ENCODE measurements at places on chromosomes 11 and 22.

GRCh38 chr11:133118563-133119268 is 413.6 kb downstream of the OPCML start:
- no peak for DNase-seq

DNA sequence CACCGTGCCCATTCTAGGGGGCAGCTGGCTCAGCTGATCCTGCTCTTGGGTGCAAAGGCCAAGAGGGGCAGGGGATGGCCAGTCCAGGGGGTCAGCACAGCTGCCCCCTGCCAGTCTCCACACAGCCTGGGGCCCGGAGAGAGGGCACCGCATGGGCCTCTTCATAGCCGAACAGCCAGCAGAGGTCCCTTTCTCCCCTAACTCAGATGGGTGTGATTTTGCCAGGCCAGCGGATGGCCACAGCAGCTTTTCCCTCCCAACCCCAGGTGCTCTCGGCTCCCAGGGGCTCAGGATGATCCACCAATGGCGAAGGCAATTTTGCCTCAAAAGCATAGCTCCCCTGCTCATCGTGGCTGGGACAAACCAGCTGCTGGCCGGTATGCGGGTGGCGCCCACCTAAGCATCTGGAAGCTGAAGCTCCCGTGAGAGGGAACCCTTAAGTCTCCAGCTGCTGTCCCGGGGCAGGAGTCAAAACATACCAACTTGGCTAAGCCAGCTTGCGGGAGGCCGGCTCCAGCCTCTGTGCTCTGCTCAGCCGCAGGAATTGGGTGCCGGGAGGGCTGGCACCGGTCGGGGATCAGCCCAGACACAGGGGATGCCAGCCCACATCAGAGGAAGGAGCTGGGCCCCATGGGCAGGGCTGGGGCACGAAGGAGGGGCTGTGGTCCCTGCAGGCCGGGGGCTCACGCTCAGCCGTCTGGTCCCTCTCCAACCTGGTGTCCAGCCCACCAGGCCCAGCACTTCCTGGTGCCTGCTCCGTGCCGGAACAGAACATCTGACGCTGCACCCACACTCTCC is 30.5 kb upstream of the GNB1L start:
- no peak for DNase-seq

DNA sequence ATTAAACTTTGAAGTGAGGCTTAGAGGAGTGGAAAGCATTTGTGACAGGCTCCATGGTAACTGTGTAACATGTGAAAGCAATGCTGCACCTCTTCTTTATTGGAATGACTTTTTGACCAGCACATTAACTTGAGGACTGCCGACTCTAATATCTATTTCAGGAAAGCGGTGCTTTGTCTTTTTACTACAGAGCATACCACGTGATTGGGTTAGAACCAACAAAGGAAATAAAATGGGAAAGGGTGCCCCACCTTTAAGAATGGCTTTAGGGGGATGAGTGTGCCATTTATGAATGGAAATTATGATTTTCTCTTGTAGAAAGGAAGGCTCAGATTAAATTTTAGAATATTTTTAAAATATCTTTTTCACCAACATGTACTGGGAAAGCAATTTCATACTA is 57.3 kb upstream of the VPREB1 start:
- DNase-seq, result no peak

DNA sequence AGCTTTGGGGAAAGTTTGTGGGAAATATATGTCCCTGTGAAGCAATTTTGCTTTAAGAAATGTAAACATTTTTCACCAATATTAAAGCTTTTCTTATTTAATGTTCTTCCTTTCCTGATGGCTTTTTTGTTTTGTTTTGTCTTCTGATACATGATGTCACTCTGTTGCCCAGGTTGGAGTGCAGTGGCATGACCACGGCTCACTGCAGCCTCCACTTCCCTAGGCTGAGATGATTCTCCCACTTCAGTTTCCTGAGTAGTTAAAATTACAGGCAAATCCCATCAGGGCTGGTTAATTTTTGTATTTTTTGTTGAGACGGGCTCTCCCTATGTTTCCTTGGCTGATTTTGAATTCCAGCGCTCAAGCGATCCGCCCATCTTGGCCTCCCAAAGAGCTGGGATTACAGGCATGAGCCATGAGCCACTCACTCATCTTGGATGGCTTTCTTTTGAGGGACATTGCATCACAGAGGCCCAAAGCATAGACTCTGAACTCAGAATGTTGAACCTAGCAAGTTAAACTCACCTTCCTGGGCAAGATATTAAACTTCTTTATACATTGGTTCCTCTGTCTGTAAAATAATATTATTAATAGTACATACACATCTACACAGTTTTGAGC is 651 bp upstream of the CARD16 start:
- DNase-seq, result no peak

DNA sequence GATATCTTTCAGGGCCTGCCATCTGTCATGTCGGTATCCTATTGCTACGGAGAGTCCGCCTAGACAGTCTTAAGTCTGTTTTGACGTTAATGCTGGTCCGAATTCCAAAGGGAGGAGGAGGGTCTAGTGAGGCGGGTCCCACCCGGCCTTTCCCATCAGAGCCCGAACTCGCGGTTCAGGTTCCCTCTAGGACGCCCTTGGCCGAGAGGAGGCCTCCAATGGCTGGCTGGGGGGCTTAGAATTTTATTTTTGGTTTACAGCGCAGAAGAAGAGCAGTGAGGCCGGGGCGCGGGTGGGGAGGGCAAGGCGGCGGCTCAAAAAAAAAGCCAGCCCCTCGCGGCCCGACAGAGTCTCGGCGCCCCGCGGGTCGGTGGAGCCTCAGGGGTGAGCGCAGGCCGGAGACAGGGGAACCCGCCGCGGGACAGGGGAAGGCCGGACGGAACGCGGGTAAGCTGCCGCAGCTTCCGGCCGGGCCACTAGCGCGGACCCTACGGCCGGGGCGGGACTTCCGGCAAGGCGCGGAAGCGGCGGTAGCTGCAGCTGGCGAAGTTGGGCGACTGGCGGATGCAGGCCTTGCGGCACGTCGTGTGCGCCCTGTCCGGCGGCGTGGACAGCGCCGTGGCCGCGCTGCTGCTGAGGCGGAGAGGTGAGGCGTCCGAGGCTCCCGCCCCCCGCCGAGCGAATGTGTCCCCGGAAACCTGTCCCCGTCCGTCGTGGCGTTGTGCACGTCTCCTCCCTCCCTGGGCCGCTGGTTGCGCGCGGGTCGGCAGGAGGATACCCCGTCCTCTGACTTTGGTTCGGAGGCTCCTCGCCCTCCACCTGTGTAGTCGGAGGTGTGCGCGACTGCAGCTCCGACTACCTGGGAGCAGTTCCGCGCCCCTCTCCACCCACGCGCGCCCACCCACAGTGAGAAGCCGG is at the start of gene TRMU:
TSS of gene TRMU (plus strand) at position 514 of the 918 bp plus-strand sequence. CDS start at position 565, 51 bp downstream.
- DNase-seq, result peak; percentile 62

DNA sequence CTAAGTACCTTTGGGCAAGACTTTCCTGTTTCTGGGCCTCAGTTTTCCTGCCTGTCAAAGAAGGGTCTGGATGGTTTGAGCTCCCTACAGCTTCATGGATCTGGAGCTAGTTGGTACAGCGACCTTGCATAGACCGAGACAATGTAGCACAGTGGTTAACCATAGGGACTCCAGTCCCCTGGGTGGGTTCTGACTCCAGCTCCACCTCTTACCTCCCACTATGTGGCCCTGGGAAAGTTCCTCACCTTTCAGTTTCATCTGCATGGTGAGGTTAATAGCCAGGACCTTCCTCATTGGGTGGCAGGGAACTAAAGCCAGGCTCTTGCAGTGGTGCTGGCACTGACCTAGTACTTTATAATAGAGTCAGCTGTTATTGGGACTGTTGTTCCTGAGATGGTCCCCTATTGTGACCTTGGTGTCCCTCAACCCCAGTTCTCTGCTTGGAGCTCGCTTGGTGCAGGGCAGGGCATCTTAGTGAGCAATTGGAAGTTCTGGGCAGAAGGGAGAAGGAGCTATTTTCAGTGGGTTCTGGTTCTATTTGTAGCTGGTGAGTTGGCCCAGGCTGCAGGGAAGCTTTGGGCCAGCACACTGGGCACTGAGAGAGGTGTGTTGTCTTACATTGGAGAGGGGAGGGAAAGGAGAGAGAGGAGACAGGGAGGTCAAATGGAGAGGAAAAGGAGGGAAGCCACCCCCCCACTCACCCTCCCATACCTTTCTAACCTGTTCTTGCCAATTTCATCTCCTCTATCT is 10.7 kb upstream of the MTMR3 start:
- no peak for DNase-seq

DNA sequence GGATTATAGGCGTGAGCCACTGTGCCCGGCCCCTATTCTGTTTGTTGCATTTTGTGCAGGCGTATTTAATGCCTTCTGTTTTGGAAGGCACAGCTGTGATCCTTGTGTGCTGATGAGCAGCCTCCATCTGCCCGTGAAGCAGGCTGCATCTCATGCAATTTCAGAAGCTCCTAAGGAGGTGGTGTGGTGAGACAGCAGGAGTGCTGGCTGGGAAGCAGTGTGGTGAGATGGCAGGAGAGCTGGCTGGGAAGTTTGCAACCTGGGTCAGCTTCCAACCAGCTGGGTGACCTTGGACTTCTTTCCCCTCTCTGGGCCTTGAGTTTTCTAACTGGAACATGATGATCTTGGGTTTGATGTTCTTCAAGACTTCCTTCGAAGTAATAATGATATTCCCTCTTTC is 525.1 kb downstream of the TBC1D22A start:
- no peak for DNase-seq

GRCh38 chr11:109862835-109863234 is 230.4 kb upstream of the ZC3H12C start:
- DNase-seq, result no peak

GRCh38 chr22:17563936-17564391 is 666 bp downstream of the SLC25A18 start:
- no peak for DNase-seq

DNA sequence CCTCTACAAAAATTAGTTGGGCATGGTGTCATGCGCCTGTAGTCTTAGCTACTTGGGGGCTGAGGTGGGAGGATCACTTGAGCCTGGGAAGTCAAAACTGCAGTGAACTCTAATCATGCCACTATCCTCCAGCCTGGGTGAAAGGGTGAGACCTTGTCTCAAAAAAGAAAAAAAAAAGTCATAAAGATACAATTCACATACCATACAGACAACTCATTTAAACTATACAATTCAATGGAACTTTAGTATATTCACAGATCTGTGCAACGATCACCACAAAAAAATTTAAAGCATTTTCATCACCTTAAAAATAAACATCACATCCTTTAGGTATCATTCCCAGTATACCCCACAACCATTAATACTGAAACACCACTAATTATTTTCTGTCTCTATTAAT is 201.2 kb downstream of the PGR start:
- DNase-seq, result no peak

GRCh38 chr11:76335842-76336241 is 45.1 kb downstream of the THAP12 start:
- no peak for DNase-seq

DNA sequence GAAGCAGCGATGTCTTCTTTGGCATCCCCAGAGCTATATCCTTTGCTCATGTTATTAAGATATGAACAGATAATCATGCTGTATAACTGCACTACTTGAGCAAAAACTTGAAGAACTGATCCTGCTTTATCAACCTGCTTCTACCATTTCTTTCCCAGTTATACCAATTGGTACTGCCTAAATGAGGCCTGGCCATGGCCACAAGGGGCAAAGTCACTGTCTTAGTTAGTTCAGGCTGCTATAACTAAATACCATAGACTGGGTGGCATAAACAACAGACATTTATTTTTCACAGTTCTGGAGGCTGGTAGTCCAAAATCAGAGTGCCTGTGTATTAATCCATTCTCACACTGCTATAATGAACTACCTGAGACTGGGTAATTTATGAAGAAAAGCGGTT is 37.5 kb downstream of the DEUP1 start:
- DNase-seq, result no peak

Data from stimulated activated CD8-positive, alpha-beta memory T cell treated with anti-CD3 and anti-CD28 coated beads, Interleukin-15, amount 100 ng/mL, for 4 hours (primary cell).